ENCODE measurements at places on chromosomes 7 and 10.

GRCh38 chr7:101436221-101436735, 73.6 kb downstream of the COL26A1 start:
- DNase-seq = no peak

- DNase-seq = peak; percentile 65
Measured at GRCh38 chr10:17227367-17228090, 512 bp upstream of the VIM start.

DNA sequence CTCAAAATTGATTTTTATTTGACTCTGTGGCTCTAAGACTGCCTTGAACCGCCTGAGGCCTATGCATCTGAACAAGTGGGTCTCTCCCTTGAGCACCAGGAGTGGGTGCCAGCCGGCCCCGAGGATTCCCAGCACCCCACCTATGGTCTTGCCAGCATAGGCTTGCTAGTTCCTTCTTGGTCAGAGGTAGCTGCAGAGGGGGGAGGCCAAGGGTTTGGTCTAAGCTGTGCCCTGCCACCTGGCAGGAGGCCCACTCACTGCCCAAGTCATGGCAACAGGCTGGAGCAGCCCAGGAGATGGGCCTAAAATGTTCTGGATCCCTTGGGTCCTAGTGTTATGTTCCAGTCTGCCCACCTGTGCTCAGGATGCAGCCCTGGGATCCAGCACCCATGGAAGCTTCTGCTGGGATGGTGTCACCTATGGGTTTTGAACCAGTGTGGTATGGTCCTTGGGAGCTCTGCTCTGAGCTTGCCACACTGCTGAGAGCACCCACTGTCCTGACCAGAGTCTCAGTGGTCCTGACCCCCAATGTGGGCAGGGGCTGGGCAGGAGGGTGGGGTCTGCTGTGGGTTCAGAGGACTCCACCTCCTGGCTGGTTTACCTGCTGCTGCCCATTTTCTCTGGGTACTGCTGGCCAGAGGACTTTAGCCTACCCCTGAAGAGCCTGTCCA, 12.6 kb downstream of the YKT6 start:
- DNase-seq = no peak

DNA sequence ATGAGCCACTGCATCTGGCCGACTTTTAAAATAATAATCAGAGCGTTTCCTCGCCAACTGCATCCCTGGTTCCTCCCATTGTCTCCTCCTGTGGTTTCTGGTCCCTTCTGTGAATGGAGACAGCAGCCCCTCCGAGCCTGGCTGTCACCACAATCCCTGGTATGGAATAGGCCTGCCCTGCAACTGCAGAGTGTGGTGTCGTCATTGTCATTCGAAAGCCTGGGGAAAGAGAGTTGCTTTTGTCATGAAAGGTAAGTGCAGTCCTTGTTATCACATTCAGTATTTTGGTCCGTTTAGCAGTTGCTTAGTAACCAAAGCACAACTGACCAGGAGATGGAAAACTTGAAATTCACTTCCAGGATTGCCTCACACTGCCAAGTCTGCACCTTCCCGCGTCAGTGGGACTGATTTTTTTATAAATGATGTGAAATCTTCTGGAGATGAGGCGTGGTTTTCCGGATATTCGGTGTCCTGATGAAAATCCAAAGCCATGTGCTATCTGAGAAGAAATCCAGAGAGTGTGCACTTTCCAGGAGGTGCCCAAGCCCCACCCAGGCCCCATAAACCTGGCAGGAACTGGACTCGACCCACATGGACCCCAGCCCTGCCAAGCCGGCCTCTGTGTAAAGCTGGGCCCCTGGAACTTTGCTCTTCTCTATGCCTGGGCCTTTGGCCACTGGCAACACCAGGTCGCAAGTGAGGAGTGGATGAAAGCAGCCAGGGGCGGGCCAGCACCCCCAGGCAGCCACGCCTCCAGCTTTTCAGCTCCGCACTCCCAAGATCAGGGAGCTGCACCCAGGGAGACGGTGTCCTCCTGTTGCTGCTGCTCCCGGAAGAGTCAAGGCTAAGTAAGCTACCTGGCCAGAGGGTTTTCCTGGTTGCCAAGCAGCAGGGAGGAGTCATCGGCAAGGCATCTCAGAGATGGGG, 133.7 kb upstream of the SH2B2 start:
- DNase-seq = no peak

GRCh38 chr10:15718694-15719048, 1.1 kb downstream of the ITGA8 start:
- no peak for DNase-seq

DNA sequence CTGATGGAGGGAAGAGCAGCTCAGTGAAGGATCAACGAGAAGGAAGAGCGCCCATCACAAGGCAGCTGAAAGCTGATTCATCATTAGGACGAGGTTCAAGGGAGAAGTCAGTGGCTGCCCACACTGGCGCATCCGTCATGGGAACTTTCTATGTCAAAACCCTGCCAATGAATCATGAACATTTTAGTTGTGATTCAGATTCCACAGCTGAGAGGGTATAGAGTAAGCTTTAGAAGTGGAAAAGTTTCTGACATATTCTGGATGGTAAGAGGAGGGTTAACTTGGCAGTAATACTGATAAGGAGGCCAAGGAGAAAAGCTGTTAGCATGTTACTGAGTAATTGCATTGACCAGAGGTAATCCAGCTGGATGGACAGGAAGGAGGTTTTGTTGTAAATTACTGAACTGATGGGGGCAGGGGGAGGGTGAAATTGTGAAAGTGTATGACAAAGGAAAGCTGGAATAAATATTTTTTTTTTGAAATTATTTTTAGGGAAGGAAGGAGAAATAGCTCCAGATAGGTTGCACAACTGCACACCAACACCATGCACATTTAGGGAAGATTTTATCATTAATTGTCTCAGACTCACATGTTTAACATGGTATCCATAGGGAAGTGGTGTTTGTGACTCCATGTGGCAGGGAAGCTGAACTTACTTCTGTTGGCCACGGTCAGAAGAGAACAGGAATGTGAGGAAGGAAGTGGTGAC, 78.3 kb upstream of the NRP1 start:
- DNase-seq = no peak

DNA sequence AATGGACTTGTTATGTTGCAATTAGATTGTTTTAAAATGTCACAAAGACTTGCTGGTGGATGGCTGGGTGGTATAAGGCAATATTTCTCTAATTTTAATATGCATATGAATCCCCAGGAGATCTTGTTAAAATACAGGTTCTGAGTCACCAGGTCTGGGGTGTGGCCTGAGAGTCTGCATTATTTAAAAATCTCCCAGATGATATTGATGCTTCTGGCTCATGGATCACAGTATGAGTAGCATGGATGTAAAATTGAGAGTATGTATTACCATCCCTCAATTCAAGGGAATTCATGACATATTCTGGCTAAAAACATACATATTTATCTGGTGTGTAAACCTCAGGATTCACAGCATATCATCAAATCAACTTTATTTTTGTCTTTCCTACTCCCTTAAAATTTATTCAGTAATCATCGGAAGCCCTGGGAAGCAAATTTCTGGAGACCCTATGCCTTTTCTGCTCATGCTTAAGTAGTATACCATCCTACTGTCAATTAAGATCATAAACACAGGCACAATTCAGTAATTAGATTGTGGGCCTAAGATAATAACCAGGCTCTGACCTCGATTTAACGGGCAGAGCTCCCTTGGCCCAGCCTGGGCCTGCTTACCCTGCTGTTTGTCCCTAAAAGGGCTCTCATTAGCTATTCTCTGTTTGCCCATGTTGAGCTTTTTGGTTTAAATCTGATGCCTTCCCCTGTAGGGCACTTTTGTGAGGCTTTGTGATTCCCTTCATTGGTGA, 29.6 kb upstream of the ICA1 start:
- DNase-seq = no peak

DNA sequence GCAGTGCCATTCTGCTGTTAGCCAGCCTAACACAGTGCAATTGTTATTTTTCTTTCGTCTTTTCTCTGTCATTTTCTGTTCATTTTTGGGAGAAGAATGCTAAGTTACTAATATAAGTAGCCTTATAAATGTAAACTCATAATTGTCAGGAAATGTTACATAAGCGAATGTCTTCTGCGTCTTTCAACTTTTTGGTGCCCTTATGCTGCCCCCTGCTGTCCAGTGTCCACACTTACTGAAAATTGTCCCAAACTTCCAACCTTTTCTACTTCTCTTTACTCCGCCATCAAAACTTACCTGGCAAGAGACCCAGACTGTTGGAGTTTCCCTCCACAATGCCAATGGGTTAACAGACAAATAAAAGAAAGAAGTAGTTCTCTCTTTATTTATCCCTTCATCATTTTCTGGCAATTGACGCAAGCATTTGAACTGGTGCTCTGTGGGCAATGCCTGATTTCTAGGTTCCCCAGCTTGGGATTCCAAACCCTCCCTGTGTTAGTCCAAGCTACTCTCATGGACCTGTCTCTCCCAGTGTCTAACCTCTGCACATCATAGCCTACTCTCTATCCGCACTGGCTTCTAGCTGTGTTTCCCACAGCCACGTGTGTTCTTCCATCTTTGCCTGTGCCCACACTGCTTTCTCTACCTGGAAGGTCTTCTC, 21.0 kb upstream of the EPC1 start:
- peak; percentile 82 for DNase-seq

GRCh38 chr10:42543840-42544372, 94.5 kb downstream of the ZNF33B start:
- no peak for DNase-seq

DNA sequence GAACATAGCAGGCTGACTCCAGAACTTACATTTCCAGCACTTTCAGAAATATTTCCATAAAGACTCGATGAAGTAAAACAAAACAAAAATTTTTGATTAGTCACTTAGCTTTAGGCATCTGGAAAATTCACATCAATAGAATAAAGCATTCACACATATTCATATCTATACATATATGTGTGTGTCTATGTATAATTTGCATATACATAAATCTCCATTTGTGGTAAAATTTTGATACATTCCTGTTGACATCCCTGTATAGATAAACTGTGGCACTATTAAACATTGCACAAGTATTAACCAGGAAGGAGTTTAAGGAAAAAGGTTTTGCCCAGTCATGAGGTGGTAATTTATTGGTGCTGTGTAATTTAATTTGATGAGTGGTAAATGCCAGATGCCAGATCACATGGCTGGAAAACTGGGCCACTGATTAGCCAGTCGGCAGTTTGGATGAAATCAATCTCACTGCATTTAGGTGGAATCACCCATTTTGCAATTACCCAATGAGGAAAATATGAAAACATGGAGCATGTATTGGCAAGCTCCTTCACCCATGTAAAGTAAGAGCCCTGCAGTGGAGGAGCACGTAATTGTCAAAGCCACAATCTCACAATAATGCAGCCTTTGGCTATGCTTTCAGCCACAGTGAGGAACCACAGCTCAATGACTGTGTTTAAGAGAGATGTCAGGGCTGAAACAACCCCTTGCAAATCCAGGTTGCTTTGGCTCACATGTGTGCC, 294.6 kb downstream of the RNLS start:
- no peak for DNase-seq

- DNase-seq = no peak
Measured at GRCh38 chr7:127793582-127793981, 141.6 kb downstream of the SND1 start.

- DNase-seq = no peak
Measured at GRCh38 chr10:132839061-132839460, 53.1 kb upstream of the NKX6-2 start.

GRCh38 chr10:9596368-9596920, 1421.2 kb upstream of the CELF2 start:
- no peak for DNase-seq

- peak; percentile 32 for DNase-seq
Measured at GRCh38 chr10:125160856-125161706, 718 bp upstream of the CTBP2 start.

GRCh38 chr7:386385-386784, 96.4 kb downstream of the FOXL3 start:
- no peak for DNase-seq

DNA sequence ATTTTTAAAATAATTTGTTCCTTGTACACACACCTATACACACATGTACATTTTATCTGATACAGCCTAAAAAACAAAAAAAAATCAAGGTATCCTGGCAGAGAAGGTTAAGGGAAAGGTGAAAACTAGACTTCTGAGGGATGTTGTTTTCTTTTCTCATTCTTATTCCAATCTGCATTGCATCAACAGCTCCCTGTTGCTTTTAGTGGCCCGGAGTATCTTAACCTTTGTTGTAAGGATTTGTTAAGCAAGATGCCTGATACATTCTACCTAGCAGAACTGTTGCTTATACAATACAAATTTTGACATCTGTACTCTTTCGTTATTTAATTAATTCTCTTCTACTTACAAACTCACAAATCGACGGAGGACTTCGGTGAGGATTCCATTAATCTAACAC, 167.4 kb downstream of the GNAI1 start:
- DNase-seq = no peak

GRCh38 chr10:123635131-123635530, 31.0 kb upstream of the GPR26 start:
- no peak for DNase-seq

DNA sequence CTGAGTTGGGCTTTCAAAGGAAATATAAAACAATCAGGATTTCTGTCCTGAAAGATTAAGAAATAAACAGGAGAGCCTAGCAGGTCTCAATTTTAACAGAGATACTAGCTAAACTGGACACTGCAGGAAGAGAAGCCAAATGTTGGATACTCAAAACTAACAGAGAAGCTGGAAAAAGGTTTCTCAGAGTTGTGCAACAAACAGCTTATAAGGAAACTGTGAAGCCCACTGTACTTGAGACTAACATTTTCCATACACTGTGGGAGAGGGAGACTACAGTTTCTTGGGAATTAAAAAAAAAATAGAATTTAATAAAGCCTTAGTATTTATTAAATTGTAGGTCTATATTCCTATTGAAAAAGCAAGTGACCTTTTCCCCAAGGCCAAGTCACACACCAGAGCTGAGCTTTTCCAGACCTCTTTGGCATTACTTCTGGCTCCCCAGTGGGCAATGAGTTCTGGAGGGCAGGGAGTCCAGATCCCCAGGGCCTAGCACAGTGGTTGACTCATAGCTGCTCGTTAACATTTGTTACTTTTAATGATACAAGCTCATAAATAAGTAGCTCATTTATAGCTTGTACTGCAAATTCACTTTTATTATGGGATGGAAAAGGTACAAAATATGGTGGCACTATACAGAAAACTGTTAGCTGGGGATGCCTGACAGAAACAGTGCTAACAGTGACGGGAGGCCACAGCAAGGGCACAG, 68.3 kb downstream of the MINDY3 start:
- no peak for DNase-seq

DNA sequence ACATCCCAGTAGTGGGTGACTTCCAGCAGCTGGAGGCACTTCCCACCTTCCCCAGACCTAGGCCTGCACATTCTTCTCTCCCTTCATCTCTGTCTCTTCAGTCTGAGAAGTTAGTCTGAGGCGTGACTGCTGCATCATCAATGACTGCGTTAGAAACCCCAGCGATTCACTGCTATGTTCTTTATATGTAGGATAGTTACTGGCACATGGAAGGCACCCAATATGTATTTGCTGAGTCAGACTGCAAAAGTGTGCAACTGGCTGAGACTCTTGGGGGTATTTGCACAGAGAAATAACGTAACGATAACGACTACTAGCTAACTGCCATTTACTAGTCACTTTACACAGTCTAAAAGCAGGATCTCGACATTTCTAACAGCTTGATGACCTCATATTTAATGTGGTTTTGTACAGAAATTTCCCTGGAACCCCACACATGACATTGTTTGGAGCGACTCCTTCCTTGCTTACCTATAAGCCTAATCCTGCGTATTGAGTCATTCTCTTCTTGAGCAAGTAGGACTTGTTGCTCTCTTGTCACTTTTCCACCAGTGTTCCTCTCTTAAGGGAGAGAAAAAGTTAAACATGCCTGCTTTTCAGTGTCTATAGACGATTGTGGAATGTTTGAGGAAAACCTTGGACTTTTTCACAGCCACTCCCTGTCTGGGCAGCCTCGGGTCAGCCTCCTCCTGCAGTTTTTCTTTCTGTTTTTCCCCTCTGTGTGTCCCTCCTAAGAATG, 45.5 kb downstream of the THNSL1 start:
- no peak for DNase-seq
